ENCODE measurements at places on chromosomes 16 and 17. TPM values are rescaled to one million over a fixed set of nuclear protein-coding genes. Genes with fewer than 3 reads are reported as not detected.

Gene CTRB1
- total RNA-seq = not detected

Gene ZNF747
- 5.1 TPM for total RNA-seq

Gene SRRM2
- 49.1 TPM for total RNA-seq

Gene RGS11
- not detected for total RNA-seq

Gene GPR142
- not detected for total RNA-seq

Gene HSPB9
- not detected for total RNA-seq

Gene BPTF
- 40.9 TPM for total RNA-seq

Gene CEP295NL
- 0.34 TPM for total RNA-seq

Gene CFAP119
- 1.1 TPM for total RNA-seq

Gene KRT20
- not detected for total RNA-seq

Gene SULT1A2
- not detected for total RNA-seq

Gene KCNH4
- not detected for total RNA-seq

Gene CCP110
- 20.0 TPM for total RNA-seq

Gene NPIPB8
- total RNA-seq = not detected

Gene KDM6B
- 0.85 TPM for total RNA-seq

Gene HCRT
- not detected for total RNA-seq

Gene FAM234A
- 102 TPM for total RNA-seq

Gene NUPR1
- 0.16 TPM for total RNA-seq

Gene DRC3
- not detected for total RNA-seq

Gene NPIPB13
- total RNA-seq = not detected

Gene B4GALNT2
- total RNA-seq = 0.06 TPM

Gene TLCD1
- total RNA-seq = not detected

Gene ZSCAN10
- not detected for total RNA-seq

Gene CD300LF
- not detected for total RNA-seq

Gene MYH2
- not detected for total RNA-seq

Gene NEUROD2
- not detected for total RNA-seq

Gene ACSM2A
- not detected for total RNA-seq

Gene PIGS
- 81.8 TPM for total RNA-seq

Gene CA7
- not detected for total RNA-seq

Gene KRT23
- not detected for total RNA-seq

Gene SULT1A1
- not detected for total RNA-seq

Gene SLC52A1
- total RNA-seq = not detected

Gene RASL10B
- total RNA-seq = 0.16 TPM

Gene MFAP4
- not detected for total RNA-seq

Gene SLFN12L
- total RNA-seq = 0.72 TPM

Gene NQO1
- 193 TPM for total RNA-seq

Gene DHRS7C
- total RNA-seq = not detected

All from SJSA1 (cell line).